Mucosa of gallbladder (tissue), 1 donor: ENCODE measurements at places on chromosomes 2 and 18. TPM values are rescaled to one million over a fixed set of nuclear protein-coding genes. Genes with fewer than 3 reads are reported as not detected.

DNA sequence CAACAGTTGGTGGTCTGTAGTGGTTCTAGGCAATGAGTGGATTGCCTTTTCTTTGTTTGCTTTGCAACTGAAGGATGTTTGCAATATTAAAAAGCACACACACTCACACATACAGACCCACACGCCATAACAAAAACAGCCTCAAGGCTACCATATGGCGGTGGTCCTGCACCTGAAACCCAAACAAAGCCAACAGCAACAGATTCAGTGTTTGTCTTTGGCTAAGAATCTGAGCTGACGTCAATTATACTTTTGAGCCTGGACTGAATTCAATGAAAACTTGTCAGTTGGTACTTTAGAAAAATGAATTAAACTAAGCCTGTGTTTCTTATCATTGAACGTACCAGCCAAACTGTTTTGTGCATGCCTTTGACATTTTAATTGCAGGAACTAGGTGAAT, 65.0 kb upstream of the NYAP2 start:
- DNase-seq = no peak

- DNase-seq = no peak
Observed at GRCh38 chr18:25895518-25895917, 194.9 kb downstream of the SS18 start.

RRM2 gene
- 5.4 TPM for total RNA-seq

SPOPL gene
- 29.2 TPM for total RNA-seq

DNA sequence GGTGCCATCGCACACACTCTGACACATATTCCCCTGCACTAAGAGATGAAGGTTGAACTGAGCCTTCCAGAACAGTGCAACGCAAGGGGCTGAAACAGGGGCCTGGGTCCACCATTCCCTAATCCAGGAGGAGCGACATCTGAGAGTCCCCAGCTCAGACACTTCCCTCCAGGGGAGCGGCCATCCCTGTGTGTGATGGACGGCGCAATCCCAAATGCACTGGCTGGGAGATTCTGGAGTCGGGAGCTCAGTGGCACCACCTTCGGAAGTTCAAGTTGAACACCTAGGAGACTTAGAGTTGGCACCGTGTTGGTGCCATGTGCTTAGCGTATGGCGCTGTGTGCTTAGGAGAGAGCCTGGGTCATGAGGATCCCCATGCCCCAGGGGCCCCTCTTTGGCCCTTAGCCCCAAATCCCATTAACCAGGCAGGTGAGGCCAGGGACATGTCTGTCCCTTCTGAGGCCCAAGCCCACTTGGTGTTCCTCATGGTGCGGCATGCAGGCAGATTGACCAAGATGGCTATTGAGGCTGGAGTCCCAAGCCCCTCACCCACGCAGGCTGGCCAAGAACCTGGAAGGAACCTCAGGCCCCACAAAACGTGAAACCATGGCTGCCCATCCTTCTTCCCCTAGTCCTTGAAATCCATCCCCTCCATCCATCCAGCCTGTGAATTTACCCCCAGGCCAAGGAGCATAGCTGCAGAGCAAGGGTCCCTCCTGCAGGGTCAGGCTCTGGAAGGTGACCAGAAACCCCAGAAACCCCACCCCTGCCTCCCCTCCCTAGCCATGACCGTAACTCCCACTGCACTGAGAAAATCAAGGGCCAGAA, 114.1 kb upstream of the OTOS start:
- no peak for DNase-seq

DNA sequence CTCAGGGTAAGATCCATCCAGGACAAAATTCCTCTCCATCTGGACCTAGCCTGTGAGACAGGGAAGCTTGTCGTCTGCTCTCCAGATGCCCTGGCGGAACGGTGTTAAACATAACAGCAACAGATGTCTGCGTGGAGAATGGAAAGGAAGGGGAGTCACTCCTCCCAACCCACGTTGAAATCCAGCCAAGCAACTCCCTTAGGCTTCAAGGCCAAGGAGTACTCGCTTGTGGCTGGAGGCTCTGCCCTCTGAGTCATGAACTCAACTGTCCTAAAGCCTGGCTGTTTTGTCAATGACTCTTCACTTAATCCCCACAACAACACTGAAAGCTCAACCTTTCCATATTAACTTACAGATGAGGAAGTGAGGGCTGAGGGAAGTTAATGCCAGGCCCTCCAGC, 42.2 kb downstream of the TPO start:
- no peak for DNase-seq

DNA sequence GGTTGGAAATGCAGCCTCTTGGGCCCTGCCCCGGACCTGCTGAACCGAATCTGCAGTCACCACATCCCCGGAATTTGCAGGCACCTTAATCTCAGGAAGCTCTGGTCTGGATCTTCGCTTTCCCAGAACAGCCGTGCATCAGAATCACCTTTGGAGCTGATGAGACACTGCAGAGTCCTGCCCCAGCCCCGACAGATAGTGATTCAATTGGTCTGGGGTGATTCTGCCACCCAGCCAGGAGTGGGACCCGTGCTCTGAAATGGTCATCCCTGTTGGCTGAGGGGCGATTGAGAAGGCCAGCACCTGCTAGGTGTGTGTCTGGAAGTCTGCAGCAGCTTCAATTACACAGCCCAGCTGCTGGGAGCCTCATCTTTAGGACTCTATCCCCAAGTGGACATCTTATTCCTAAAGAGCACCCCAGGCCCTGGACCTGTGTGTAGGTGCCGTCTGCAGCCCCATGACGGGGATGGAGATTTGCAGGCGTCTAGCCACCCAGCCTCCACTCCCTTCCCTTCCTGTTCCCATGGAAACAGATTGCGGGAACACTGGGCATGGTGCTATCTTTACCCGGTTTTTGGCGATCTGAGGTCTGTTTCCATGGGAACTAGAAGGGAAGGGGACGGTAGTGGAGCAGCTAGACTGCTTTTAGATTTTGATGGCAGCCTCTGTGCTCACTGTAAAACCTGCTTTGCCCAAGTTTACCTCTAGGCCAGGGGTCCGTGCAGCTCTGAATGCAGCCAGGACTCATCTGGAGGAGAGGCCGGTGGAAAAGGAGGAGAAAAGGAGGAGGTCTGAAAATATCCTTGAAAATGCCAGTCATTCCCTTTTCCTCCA, 156.1 kb downstream of the LDLRAD4 start:
- DNase-seq = no peak

CCDC142 gene
- total RNA-seq = 26.5 TPM

KATNAL2 gene
- total RNA-seq = 8.0 TPM

DNA sequence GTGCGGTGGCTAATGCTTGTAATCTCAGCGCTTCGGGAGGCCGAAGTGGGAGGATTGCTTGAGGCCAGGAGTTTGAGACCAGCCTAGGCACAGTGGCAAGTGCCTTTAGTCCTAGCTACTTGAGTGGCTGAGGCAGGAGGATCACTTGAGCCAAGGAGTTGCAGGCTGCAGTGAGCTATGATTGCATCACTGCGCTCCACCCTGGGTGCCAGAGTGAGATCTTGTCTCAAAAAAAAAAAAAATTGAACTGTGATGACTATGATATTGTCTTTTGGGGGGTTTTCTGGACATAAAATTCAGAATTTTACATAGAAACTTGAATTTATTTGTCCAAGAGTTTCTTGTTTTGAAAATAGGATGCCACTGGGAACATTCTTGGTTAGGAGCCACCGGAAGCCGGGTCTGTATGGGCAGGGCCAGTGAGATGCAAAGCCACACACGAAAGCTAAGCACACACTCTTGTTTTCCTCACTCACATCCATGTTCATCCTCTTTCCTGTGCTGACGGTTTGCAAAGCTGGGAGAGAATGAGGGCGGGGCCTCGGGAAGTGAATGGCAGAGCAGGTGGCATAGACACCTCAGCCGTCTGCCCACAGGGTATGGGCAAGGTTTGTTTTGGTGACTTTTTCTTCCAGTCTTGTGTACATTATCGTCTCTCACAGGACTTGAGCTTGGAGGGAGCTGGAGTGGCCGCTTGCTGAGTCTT, 12.6 kb downstream of the AGAP1 start:
- DNase-seq = no peak

- DNase-seq = no peak
Observed at GRCh38 chr2:241074065-241074818, 27.8 kb downstream of the MTERF4 start.

- DNase-seq = no peak
Observed at GRCh38 chr2:162174746-162175145, 22.7 kb upstream of the GCG start.

DTNA gene
- 53.4 TPM for total RNA-seq

GRCh38 chr2:120029672-120030640, 17.1 kb downstream of the EPB41L5 start:
- no peak for DNase-seq

GNAL gene
- total RNA-seq = 3.9 TPM

GRCh38 chr2:46179037-46179621, 118.1 kb upstream of the EPAS1 start:
- DNase-seq = peak; percentile 77

NT5C1B gene
- not detected for total RNA-seq

- DNase-seq = no peak
Observed at GRCh38 chr2:140498360-140498759, 1632.5 kb downstream of the LRP1B start.

- DNase-seq = no peak
Observed at GRCh38 chr2:217418090-217418489, 558.2 kb upstream of the TNP1 start.

TOGARAM2 gene
- total RNA-seq = 3.5 TPM

DNA sequence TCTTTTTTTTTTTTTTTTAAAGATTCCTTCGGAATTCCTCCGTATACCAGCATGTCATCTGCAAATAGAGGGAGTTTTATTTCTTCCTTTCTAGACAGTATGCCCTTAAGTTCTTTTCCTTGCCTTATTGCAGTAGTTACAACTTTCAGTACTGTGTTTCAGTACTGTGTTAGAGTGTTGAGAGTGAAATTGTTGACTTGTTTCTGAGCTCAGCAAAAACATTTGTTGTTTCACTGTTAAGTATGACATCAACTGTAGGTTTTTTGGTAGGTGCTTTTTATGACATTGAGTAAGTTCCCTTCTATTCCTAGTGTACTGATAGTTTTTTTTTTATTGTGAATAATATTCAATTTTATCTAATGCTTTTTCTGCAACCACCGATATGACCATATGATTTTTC, 43.9 kb downstream of the ACVR2A start:
- no peak for DNase-seq

UGT1A1 gene
- total RNA-seq = 2.6 TPM

DNA sequence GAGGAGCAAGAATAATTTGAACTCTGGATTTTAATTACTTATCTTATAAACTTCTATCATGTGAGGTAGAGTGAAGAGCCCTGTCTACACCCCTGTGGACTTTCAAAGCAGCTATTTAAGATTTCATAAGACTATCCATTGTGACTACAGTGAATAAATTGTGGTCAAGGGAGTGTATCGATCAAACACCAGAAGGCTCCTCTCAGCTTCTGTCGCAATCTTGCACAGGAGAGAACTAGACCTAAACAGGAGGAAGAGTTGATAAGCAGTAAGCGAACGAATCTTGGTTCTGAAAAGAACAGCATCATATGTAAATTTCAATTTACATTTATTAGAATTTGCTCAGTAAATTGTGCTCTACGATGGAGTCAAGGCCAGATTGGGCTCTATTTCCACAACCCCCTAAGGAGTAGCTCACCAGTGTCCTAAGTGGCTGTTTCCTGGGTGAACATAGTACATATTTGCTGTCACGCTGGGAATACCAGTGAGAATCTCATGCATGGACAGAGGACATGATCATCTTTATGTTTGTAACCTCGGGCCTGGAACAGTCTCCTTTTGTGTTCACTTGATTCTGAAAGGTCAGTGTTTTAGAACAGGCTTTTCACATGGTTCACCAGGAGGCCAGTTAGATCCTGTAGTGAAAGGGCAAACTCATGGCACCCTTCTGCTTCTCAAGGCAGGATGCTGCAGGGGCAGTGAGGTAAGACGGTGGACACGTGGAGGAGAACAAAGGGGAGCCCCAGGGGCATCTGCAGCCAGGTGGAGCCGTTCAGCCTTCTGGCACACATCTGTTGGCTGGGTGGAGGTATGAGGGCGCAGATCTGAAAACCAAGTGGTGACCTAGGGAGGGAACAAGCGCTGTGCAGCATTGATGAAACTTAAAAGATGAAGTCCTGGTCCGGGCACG, 33.3 kb downstream of the NPAS2 start:
- no peak for DNase-seq

GRCh38 chr2:183597841-183598240, 473.6 kb downstream of the NUP35 start:
- no peak for DNase-seq

- no peak for DNase-seq
Observed at GRCh38 chr2:240623531-240624010, 1.7 kb upstream of the GPR35 start.

DNA sequence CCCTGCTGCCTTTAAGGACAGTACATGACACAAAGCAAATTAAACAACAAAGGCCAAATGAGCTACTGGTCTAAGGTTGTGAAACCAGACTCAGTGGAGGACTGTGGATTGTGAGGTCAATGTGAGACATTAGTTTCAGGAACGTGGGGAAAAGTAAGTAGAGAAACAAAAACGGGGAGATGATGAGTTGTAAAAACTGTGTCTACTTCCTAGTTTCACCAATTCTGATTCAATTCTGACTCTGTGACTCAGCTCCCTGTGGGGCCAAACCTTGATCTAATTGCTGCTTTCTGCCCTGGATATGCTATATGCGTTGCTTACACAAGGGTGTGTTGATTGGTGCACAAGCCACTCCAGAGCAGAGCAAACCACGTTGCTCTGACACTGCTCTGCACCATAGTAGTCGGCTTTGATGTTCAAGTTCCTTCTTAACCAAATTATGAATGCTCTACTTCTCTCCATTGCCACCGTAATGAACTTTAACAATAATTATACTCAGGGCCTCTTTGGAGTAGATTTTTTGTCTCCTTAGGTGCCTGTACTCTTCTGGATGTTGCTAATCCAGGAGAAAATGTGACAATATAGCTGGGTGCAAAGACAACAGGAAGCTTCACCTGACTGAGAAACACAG, 1640.1 kb upstream of the CELF4 start:
- DNase-seq = no peak

- DNase-seq = no peak
Observed at GRCh38 chr18:44580159-44580558, 100.5 kb upstream of the SETBP1 start.

- no peak for DNase-seq
Observed at GRCh38 chr2:133525090-133525489, 43.2 kb downstream of the NCKAP5 start.

DNA sequence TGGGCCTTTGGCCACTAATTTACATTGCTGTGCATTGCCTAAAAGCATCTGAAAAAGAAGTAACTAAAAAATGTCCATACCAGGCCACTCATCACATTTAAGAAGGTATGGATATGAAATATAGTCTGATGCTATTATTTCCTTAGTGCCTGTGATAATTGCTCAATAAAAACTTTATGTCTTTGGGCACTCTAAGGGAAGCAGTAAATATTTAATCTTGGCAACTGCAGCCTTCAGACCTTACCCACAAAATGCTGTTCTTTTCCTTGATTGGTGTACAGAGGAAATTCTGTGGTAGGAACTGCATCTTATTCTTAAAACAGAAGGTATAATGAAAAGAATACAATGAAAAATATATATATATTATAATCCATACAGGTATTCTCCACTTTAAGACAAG, 125.8 kb upstream of the RASGRP3 start:
- no peak for DNase-seq

DNA sequence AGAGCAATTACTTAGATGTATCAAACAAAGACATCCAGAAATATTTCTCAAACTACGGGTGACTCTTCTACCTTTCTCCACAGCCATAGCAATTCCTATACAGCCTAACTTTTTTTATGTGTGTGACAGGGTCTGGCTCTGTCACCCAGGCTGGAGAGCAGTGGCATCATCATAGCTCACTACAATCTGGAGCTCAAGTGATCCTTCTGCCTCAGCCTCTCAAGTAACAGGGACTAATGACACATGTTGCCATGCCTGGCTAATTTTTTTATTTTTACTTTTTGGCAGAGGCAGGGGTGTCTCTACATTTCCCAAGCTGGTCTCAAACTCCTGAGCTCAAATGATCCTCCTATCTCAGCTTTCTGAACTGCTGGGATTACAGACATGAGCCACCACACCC, 328.9 kb upstream of the NT5C1B start:
- no peak for DNase-seq
